ENCODE measurements at places on chromosomes 2 and 18.

DNA sequence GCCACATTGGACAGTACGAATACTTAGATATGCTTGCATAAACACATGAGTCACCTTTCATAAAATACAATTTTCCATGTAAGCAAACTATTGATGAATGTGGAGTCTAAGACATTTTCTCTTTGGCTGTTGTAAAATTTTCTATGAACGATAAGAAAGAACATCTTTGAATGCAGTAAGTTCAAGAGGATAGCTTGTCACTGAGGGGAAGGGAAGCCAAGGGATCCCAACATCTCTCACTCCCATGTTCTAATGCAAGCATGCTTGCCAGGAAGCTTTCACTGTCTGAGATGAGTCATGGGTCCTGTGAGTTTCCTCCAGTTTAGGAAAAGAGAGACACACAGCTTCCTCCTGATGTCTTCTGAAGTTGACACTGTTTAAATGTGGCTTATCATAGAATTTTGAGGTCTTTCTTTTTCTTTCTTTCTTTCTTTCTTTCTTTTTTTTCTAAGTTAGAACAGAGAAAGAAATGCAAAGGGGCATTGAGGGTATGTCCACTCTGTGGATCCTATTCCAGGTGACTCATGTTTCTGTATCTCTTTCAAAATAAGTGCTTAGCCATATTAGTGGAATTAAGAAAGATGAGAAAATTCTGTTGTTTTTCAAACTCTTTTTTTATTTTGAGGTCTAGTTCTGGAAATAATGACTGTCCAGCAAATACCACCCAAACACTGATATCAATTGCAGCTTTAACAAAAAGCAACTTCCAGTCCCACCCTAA, 146.6 kb downstream of the RDH14 start:
- no peak for DNase-seq

GRCh38 chr2:121555008-121555407, 24.3 kb downstream of the RNU4ATAC start:
- no peak for DNase-seq

DNA sequence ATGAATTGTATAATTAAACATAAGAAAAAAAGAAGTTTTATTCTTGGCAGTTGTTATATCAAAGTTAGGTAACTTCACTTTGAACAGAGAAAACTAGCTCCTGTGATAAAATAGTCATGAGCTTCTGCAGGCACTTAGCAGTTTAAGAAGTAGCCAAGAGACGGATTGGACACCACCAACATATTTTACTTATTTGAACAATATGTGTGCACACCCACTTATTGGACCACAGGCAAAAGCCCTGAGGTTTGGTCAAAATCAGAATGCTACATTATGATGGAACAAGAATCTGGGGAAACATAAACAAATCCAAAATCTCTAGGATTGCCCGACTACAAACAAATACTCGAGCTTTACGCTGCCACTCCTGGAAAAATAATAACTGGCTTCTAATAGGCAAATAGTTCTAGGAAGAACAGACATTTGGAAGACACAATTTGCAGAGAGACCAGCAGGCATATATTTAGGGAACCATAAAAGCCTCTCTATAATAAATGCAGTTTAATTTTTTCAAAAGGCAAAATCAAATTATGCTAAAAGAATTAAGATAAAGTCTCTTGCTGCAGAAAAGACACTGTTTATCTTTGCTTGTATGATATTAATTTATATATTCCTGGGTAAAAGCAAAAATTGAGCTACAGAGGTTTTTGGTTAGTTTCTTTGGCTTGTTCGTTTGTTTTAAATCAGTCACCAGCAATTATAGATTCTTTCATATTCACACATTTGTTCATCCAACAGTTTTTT, 117.9 kb downstream of the CDC42EP3 start:
- DNase-seq = no peak

DNA sequence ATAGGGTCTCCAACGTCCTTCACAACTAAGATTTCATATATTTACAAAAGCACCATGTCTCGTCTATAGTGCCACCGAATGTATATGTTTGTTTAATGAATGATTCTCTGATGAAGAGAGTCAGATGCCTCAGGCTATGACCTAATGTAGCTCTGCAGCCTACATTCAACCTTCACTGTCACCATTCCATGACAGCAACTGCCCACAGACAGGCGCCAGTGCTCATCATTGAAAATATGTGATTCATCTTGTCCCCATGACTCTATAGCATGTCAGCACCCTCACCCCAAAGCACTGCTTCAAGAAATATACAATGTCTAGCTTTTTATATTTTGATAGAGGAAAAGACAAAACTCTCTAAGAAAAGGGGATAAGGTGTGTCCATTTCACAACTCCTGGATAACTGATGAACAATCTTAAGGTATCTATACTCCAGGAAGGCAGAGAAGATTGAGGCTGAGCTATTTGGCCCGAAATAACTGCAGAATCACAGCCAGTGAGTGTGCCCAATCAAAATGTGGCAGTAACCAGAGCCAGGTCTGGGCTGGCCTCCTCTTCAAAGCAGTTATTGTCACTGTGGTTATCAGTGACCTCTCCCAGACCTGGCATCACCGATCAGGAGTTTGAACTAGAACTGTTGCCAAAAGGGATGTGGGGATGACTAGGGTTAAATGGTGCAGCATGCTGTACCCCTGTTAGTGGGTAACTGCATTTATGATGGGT, 246.6 kb downstream of the SETBP1 start:
- no peak for DNase-seq

DNA sequence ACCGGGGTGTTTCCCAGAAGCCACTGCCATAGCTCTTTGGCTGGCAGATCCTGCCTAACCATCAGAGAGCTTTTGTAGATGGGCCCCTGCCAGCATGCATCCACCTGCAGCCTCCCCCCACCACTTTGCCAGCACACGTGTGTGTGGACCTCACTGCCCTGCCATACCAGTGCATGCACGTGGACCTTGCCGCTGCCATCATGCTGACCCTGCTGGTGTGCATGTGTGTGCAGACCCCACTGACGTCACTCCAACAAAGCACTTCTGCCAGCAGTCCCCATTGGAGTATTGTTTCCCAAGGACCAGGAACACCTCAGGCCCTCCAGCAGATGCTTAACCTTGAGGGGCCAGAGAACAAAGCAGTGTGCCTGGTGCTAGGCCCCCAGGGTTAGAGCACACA, 71.4 kb downstream of the STRADB start:
- no peak for DNase-seq

- DNase-seq = no peak
Measured at GRCh38 chr2:7196883-7197282, 279.7 kb downstream of the RNF144A start.

- no peak for DNase-seq
Measured at GRCh38 chr2:38907242-38907641, 17.6 kb downstream of the ARHGEF33 start.

GRCh38 chr2:48417856-48418838, 111.8 kb upstream of the STON1 start:
- no peak for DNase-seq

- no peak for DNase-seq
Measured at GRCh38 chr2:239807568-239807967, 217.6 kb downstream of the NDUFA10 start.

- DNase-seq = no peak
Measured at GRCh38 chr18:79855147-79855933, 57.6 kb downstream of the KCNG2 start.

DNA sequence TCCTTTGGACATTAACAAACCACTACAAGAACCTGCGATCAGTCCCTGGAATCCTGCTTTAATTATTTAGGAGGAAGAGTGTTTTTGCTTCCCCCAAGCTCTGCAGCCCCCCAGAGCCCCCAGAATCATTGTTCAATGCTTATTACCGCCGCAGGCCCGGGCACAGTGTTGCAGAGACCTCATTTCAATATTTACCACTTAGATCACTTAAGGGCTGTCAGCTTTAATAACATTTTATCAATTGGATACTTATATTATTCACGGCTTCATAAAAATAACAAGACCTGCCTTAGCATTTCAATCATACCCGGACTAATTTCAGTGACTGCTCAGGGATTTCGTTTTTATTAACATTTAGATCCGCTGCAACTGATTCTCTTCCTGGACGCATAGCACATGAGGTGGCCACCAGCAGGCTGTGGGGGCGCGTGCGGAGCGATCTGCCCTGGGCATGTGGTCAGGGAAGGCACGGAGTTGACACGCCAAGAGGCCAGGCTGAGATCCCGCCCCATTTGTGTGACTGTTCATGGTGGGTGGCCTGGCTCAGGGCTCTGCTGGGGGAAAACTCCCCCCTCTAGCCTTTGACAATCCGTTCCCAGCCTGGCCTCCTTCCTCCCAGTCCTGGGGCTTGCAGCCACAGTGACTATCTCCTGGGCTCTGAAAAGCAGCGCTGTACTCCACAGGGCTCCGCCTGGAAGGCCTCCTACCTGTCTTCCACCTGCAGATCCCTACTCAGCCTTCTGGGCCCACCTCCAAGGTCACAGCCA, 267.6 kb downstream of the SRBD1 start:
- no peak for DNase-seq

DNA sequence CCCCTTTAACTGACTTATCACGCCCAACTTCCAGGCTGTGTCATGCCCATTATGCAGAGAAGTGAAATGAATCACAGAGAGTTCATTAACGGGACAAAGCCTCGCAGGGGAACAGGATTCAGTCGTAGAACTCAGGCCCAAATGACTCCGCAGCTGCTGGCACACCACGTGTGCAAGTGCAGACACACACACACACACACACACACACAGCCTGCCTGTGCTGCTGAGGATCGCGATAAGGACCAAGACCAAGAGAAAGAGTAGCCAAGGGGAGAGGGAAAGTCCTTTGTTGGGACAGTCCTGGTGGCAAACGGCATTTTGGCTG, 90.0 kb upstream of the TAF1B start:
- no peak for DNase-seq

GRCh38 chr18:13300796-13301195, 82.2 kb downstream of the LDLRAD4 start:
- no peak for DNase-seq

- DNase-seq = no peak
Measured at GRCh38 chr2:141399270-141399669, 731.5 kb downstream of the LRP1B start.

- no peak for DNase-seq
Measured at GRCh38 chr18:24402209-24402785, 4.7 kb upstream of the OSBPL1A start.

DNA sequence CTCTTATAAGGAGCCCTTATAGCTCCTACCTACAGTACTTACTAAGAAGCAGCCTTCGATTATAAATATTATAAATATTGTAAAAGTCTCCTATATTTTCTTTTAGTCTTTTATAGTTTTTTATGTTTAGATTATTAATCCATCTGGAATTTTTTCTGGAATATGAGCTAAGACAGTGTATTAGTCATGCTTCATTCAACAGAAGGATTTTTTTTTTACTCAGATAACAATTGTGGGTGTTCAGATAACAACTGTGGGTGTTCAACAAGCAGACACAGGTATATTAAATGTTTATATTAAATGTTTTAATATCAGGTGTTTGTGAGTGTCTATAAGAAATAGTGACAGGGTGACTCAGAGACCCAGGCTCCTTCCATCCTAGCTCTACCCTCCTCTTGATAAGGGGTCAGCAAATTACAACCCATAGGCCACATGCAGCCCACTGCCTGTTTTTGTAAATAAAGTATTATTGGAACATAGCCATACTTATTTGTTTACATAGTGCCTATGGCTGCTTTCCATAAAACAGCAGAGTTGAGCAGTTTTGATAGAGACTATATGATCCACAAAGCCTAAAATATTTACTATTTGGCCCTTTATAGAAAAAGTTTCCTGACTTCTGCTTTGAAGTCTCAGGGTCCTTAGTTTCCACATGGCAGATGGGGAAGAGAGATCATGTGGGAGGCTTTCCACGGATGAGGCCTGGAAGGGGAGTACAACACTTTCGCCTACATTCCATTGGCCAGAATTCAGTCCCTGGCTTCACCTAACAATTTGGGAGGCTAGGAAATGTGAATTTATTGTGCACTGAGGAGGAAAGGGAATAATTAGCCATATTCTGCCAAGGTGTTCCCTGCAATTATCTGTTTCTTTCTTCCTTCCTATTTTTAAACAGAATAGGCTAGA, 4.3 kb upstream of the SPATS2L start:
- DNase-seq = no peak

- no peak for DNase-seq
Measured at GRCh38 chr2:11540148-11540995, 6.5 kb downstream of the GREB1 start.

DNA sequence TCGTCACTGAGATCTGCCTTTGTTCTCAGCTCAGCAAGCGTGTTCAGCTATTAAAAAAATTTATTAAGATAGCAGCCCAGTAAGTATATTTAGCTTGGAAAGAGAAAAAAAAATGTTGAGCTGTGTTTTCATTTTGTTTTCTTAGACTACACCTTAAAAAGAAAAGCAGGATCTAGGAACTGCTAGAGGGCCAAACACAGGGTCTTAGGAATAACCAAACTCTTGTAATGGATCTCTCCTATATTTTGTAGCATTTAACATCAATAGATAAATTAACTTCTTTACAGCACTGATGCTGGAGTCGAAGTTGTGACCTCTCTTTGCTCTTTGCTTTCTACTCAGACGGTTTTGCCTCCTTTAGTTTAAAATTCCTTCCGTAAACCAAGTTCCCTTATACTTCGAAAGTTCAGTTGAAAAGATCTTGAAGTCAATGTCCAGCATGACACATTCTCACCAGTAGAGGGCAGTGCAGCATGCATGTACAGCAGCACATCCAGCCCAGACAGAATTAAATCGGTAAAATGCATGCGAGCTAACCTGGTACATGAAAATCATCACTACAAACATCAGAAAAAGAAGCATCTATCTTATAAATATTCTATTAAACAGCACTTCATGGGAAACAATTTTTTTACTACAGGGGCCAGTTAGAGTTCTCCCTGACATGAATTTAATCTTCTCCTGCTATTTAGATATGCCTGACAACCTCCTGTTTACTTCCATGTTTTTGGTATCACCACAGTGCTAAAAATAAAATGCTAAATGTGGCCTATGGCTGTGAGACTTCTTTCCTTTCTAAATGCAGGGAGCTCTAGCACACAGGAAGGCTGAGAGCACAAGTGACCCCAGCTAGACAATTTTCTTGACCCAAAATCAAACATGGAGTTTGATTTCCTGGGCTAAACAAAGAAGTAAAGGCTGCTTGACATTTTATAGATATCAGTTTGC, 48.2 kb upstream of the MAP3K20 start:
- DNase-seq = no peak
